ENCODE measurements at places on chromosomes 1 and 21.

DNA sequence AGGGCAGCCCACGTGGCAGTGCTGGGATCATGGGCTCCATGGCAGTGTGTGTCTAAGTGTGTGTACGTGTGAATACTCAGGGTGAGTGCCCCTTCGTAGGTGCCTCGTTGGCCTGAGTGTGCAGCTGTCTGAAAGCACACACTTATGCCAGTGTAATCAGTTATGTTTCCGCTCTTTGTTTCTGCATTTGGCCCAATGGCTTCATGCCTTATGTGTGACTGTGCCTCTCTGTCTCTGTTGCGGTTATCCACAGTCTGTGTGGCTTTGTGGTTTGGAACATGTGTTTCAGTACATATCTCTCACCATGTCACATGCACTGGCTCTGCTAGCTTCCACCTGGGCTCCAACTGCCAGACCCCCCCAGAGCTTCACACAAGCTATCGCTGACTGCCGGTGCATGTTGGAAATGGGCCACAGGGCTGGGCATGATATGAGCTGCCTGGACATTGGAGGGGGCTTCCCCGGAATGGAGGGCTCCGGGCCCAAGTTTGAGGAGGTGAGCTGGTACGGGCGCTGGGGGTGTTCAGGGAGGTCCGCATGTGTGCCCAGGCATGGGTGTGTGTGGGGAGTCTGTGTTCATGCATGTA is 70.3 kb upstream of the TINAGL1 start:
- DNase-seq: no peak

- no peak for DNase-seq
These were observed 220.2 kb downstream of the GRIK3 start for GRCh38 chr1:36814083-36814482.

DNA sequence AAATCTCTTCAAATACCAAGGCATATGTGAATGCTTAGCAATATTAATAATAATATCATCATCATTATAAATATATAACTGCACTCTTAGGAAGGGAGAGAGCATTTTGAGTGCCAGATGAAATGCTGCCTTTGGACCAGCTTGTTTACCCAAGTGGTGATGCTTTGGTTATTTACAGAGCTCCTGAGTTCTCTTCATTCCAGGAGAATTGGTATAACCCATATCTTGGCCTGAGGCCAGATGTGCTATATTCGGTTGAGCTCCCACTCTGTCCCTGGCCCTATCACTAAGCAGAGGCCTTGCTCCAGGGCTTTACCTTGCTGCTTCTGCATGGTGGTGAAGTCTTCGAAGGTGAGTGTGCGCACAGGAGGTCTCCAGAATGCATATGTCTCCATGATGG is 89.4 kb downstream of the TBX15 start:
- no peak for DNase-seq

DNA sequence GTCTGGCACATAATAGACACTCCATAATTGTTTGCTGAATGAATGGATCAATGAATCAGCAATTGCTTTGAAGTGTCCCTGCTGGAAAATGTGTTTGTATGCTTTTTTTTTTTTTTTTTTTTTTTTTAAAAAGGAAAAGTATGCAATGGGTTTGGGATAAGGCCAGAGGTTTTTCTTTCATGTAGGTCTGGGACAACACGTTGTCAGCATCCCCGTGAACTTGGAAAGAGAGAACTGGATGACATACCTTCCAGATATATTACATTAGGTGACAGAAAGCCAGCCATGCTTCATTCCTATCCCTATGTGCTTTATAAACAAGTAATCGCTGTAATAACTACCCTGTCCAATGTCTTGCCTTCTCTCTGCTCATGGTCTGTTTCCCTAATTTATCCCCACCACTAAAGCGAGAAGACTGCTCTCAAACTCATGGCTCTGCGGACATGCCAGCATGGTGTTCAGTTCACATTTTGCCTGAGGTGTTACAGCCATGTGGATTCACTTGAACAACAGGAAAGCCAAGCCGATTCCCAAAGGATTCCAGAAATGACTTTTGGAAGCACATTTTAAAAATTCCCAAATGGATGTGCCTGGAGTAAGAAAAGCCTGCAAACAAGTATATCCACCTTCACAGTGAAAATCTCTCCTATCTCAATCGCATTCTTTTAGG is 34.8 kb upstream of the GREM2 start:
- DNase-seq: no peak

DNA sequence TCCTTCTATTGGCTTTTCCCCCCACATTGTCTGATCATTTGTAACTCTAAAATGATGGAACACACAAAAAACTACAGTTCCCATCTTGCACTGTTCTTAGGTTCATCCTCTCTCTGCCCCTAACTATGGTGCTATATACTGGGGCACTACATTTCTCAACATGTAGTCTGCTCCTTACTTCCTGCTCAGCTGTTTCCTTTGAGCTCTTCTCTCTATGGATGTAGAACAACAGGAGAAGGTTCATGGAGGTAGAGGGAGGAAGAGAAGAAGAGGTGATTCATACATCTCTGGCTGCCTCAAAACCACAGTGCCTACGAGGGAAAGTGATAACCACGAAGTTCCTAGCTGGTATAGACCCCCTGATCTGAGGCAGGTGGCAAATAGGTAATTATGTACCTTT is 7.0 kb upstream of the C1orf146 start:
- no peak for DNase-seq

DNA sequence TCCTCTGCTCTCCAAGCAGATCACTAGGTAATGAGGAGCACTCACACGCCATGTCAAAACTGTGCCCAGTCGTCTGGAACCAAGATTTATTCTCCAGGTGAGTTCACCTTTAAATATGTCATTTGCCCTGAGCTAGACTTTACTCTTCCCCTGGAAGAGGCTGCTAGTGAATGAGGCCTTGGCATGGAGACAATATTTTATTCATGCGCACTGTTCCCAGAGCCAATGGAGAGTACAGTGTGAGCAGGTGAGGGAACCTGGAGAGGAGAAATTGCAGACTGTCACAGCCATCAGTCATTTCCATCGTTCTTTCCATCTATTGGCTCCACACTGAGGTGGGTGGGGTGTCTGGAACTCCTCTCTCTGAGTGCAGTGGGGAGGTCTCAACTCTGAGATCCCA is 333.6 kb downstream of the KCNH1 start:
- DNase-seq: no peak

DNA sequence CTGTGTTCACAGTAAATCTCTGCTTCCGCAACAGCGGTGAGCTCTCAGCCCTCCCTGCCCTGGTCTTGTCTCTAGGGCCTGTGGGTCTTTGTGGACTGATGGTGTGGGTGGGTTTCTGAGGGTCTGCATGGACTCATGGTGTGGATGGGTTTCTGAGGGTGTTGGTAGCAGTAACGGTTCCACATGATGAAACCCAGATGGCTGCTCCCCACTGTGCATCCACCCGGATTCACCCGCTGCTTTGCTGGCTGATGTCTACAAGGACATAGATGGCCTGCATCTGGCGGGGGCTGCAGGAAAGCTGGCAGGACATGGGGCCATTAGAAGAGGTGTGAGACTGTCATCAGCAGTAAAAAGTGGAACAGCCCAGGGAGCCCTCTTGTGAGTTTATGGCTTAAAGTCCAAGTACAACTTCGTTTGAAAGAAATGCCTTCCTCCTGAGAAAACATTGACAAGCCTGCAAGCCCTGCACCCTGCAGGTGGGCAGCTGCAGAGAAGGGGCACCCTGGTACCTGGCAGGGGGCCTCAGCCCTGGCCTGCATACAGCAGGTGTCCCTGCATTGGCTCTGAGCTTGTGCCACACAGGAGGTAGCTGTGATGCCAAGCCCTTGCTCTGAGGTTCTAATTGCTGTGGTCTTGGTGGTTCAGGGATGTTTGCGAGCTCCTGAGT is 156.9 kb upstream of the COL6A1 start:
- no peak for DNase-seq

GRCh38 chr1:11873395-11874257 is 14.9 kb upstream of the NPPB start:
- DNase-seq: no peak

Data from suppressor macrophage treated with lipopolysaccharide for 1 hour (primary cell).